ENCODE measurements at places on chromosomes 2 and 18.

GRCh38 chr18:74840492-74841167 lies 243.0 kb downstream of the ZNF407 start:
- DNase-seq: no peak

- DNase-seq: no peak
Observed at GRCh38 chr2:39516347-39517101, 79.4 kb upstream of the MAP4K3 start.

- DNase-seq: no peak
Observed at GRCh38 chr2:228681426-228681825, 499.9 kb upstream of the SPHKAP start.

DNA sequence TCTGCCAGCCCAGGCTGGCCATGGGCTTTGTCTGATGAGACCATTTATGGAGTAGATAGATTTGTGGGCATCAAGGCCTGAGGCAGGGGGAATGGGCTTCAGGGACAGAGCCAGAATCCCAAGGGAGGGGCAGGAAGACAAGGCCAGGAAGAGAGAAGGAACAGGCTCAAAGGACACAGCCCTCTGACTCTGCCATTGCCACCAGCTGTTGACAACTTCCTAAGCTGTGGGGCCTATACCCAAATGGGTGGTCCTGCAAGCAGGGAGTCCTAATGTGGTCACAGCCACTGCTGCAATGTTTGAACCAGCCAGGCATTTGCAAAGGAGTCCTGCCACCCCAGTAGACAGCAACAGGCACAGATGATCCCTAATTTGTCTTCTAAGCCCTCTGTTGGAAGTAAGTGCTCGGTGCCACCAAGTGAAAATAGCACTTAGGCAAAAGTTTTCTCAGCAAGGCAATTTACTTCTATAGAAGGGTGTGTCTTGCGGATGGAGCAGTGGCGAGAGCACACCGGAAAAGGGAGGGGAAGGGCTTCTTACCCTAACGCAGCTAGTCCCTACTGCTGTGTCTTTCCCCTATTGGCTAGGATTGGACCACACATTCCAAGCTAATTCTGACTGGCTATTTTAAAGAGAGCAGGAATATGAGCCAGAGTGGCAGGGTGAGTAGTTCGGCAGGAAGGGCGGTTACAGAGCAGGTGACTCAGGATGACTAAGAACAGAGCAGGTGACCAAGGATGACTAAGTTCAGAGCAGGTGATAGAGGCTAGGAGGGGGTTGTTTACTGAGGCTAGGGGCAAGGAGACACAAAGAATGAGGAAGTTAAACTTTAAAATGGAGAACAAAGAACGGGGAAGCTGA lies 47.2 kb downstream of the C1QL2 start:
- no peak for DNase-seq

DNA sequence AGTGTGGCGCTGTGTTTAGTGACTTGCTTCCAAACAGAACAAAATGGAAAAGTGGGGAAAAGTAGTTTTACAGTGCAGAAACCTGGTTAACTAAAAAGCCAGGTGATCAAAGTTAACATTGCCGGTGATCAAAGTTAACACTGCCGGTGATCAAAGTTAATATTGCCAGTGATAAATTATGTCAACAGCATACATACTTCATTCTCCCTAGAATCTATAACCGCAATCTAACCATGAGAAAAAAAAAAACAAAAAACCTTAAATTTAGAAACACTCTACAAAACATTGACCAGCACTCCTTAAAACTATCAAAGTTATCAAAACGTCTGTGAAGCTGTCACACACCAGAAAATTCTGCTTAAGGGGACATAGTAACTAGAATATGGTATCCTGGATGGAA lies 18.6 kb downstream of the MAP4K3 start:
- no peak for DNase-seq

DNA sequence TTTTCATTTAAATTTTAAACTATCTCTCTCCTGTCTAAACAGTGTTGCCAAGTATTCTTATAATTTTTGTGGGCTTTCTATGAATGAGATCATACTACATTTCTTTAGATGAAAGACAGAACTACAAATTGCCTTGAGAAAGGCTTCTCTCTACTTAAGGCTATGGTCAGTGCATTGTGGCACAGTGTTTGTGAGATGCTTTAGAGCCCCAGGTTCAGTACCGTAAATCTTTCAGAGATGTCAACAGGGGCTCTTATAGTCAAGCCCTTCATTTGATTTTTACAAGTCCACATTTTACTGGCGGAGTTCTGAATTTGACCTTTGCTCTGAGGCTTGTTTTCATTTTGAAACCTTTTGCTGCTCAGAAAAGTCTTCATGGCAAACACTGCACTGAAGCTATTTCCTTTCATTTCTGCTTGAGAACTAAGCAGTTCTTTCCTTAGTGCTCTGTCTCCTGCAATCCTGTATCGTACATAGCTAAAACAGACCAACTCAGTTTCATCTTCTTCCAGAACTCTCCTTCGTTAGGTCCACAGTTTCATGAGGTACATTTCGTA lies 175.2 kb downstream of the NYAP2 start:
- DNase-seq: no peak

DNA sequence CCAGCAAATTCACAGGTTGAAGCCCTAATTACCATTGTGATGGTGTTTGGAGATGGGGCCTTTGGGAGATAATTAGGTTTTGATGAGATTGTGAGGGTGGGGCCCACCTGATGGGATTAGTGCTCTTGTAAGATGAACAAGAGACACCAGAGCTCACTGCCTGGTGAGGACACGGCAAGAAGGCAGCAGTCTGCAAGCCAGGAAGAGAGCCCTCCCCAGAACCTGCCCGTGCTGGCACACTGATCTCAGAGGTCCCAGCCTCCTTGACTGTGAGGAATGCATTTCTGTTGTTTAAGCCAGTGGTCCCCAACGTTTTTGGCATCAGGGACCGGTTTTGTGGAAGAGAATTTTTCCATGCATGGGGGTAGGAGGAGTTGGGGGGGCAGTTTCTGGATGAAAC lies 240.7 kb downstream of the KLHL29 start:
- DNase-seq: no peak

DNA sequence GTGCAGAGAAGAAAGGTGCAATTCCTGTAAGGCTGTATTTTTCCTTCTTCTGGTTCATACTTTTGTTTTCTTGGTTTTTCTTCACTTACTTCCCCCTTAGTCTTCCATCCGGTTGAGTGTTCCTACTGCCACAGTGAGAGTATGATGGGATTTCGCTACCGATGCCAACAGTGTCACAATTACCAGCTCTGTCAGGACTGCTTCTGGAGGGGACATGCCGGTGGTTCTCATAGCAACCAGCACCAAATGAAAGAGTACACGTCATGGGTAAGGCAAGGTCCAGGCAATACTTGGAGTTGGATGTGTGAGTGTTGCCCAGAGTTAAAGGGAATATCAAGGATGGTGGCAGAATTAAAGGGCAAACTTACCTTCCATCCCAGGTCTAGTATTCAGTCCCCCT lies 108.0 kb downstream of the DTNA start:
- no peak for DNase-seq

DNA sequence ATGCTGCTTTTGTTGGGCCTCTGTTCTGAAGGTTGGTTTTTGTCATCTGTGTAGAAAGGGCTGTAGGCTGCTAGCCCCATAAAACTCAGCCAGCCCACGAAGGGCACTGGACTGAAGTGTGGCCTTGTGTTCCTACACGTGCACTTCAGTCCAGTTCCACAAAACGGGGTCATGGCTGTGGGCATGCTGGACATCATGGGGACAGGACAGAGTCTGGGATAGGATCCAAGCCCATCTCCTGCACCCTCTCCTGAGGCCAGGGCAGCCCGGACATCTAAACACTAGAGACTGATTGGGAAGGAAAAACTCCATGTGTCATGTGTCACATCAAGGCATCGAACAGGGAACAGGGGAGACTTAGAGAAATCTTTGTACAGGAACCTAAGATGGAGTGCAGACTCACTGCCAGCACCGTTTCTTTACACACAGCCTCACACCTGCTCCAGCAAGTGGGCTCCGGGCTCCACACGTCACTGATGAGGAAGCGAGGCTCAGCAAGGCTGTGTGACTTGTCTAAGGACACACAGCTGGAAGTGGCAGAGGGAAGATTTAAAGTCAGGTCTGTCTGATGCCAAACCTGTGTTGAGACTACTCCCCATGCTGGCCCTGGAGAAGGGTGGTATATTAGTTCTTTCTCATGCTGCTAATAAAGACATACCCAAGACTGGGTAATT lies 74.8 kb upstream of the BCL2L11 start:
- no peak for DNase-seq

- no peak for DNase-seq
Observed at GRCh38 chr2:215420471-215420935, 15.4 kb downstream of the FN1 start.

DNA sequence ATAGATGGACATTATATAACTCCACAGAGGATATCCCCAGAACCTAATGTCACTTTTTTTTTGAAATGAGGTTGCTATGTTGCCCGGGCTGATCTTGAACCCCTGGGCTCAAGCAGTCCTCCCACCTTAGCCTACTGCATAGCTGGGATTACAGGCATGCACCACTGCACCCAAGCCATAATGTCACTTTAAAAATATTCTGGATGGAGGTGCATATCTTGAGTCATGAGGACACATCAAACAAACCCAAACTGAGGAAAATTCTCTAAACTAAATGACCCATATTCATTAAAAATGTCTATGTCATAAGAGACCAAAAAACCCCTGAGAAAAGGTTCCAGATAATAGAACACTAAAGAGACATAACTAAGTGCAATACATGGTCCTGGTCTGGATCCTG lies 36.3 kb downstream of the OSGEPL1 start:
- no peak for DNase-seq

DNA sequence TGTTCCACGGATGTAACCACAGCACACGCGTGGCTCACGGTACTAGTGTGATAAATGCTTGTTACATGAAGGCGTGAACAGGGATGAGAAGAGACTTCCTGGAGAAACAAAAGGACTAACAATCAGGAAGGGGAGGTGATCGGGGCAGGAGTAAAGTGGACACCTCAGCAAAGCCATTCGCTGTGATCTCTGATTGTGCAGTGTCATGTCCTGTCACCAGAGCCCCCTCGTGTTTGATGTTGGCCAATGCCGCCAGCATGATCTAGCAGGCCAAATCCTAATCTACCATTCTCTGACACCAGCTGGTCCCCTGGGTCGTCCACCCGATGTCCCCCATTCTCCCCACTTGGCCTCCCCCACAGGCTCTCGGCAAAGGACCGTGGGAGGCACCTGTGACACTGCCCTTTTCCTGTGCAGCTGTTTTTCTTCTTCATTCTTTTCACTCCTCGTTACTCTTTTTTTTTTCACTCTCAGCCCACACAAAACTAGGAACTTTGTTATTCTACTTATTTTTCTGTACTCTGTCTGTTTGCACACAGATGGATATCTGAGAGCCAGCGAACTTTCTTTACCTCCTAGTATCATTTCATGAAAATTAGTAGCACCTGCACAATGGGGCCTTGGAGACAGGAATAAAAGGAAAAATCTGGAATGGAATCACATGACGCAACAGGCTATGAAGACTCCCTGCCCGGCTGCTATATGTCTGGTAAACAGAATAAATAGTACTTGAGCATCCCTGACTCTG lies 146.8 kb downstream of the TGIF1 start:
- no peak for DNase-seq

GRCh38 chr2:53490659-53491058 lies 276.9 kb upstream of the CHAC2 start:
- no peak for DNase-seq

- no peak for DNase-seq
Observed at GRCh38 chr2:181957668-181958067, 28.0 kb upstream of the PPP1R1C start.

DNA sequence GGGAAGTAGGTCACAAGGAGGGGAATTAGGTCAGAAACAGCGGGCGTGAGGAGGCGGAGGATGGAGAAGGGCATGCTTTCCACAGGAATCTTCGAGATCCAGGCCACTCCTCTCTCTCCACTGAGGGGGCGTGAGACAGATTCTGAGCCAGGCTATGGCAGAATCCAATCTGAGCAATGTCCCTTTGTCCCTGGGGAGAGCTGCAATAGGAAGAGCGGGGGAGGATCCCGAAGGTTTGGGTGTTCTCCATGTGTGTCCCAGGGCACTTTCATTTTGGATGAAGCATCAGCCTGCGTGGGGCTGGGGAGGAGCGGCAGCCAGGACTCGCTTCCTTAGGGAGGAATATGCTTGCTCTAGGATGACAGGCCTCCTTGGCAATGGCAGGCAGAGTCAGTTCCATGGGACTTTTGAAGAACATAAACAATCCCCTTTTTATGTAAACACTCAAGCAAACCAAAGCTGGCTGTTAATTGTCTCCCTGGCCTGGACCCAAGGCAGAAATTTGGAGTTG lies 84.0 kb downstream of the LIPG start:
- no peak for DNase-seq

GRCh38 chr2:40097691-40098385 lies 318.8 kb upstream of the THUMPD2 start:
- DNase-seq: no peak

DNA sequence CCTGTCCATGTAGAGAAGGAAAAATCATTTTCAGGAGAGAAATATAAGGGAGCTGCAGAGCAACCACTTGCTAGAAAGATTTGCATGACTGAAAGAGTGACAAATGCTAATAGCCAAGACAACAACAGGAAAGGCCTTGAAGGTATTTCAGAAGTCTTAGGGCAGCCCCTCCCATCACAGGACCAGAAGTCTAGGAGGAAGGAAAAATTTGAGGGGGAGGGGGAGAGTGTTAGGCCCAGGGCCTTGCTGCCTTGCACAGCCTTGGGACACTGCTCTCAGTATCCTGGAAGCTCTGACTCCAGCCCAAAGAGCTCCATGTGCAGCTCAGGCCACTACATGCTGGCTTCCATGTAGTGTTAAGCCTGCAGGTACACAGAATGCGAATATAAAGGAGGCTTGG lies 266.9 kb downstream of the GLI2 start:
- no peak for DNase-seq

DNA sequence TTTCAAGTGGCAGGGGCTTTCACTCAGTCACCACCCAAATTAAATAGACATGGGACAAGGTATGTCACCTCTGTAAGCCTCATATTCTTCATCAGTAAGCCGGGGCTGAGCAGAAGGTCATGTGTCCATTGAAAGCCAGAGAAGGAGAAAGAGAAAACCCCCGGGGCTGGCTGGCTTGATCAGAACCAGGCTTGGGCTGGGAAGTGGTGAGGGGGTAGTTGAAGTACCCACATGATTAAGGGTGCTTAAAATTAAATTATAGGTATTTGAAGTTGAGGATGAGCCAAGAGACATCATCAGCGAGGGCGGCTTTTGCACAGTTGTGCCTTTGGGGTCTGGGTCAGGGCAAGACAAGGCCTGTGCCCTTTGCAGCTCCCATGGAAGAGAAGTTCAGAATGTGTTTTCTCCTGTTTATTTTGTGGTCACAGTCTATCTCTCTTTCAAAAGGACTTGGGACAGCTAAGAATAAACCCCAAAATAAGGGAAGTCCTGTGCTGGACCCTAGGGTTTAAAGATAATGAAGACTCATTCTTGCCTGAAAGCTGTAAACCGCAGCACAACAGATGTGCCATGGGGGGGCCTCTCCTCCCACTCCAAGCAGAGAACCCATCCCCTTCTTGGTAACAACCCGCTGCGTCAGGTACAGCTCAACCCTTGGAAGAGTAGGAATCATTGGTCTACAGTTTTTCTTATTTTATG lies 10.7 kb downstream of the DBI start:
- DNase-seq: no peak

- DNase-seq: no peak
Observed at GRCh38 chr2:74887960-74888700, 54.2 kb downstream of the HK2 start.

Measured in NCI-H1930 (cell line).